Activated T-cell treated with anti-CD3 and anti-CD28 coated beads, Interleukin-2, amount 50 U/mL, for 1 hour (primary cell): ENCODE measurements at places on chromosomes 7 and 10.

DNA sequence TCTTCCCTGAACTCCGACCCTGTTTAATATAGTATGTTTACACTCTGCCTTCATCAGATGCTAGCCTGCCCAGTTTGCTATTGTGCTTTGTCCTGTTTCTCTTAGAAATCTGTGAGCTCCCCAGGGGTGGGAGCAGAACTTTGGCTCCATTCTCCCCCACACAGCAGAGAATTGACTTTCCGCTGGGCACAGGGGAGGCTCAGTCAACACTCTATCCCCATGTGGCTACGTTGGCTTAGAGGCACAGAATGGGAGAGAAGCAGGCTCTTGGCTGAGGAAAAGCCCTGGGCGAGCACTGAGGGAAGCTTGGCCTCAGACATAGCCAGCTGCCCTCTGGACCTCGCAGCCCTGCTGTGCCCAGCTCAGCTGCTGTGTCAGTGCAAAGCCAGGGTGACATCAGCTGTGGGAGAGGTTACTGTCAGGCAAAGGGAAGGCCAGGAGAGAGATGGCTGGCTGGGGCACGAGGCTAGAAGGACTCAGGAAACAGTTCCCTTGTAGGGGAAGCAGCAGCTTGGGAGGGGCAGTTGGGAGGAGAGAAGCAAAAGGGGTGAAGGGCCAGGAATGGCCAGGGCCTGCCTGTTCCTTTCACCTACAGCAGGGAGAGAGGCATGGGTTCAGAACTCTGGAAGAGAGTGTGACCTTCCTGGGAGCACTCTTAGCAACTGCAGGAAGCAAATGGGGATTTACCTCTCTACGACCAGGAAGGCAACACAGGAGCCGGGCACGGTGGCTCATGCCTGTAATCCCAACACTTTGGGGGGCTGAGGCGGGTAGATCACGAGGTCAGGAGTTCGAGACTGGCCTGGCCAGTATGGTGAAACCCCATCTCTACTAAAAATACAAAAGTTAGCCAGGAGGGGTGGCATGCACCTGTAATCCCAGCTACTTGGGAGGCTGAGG lies 5.8 kb upstream of the SCD start:
- DNase-seq: no peak

DNA sequence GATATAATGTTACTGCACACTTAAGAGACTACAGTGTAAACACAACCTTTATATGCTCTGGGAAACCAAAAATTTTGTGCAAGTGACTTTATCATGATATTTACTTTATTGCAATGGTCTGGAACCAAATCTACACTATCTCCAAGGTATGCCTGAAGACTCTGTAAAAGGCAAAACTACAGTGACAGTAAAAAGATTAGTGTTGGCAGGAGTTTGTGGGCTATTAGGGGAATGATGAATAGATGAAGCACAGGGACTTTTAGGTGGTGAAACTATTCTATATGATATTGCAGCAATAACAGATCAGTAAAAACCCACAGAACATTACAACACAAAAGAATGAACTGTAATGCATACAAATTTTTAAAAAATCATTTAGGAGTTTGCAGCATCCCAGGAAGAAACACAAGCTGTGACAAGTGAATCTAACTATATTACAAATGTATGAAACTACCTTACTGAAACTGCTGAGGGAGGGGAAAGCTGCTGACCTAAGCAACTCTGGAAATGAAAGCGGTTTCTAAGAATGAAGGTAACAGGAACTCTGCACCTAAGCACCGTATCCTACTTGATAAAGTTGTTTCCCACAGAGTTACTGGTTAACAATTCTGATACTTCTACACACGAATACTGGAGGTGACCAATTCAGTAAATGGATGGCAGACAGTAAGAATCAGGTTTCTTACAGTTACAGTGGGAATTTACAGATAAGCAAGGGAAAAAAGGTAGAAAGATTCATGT lies 82.6 kb downstream of the ATE1 start:
- DNase-seq: no peak

DNA sequence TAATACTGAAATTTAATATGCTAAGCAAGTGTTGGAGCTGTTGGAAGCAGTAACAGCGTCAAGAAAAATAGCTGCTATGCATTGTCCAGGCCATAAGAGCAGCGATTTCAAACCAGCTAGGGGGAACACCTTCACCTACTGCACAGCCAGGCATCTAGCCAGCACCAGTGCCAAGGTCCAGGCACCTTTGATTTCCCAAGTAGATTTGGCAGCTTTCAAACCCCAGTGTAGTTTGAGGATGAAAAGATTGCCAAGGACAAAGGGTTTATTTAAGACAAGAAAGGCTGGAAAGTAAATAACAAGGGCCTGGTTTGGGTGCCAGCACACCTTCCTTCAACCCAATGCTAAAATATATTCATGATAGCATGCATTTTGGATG lies 65.4 kb upstream of the ZNF92 start:
- DNase-seq: no peak

- no peak for DNase-seq
Observed at GRCh38 chr7:95628831-95629439, 32.6 kb upstream of the PDK4 start.
